Cardiac muscle cell (in vitro differentiated cells and primary cell): ENCODE measurements at places on chromosomes 6 and 20.

- no peak for DNase-seq
These were observed 8.2 kb upstream of the SNX9 start for GRCh38 chr6:157814883-157815282.

DNA sequence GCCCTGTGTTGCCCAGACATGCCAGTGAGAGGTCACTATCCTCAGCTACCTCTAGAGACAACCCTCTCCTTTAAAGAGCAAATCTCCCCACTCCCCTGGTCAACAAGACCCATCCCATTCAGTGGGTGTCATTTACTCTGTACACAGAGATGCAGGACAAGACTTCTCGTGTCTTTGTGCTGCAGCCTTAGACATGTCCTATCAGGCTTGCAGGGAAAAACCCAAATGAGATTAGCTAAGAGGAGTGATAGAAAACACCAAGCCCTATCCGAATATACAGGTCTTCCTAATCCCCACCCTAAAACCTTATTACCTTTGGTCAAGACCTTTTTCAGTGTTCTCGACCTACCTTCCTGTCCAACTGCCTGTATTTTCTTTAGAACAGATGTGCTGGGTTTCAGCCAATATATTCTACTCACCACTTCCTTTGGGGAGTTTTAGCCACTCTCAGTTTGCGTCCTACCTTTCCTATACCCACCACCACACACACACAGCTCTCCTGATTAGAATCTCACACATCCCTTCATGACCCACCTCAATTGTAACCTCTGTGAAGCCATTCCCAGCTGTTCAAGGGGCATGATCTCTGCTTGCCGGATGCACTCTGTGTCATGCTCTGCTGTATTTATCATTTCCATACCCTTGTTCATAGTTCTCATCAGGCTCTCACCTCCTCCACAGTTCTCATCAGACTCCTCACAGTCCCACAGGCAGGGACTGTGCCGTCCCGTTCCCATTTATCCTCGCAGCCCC, 39.7 kb downstream of the TRAM2 start:
- no peak for DNase-seq

- no peak for DNase-seq
These were observed 78.1 kb upstream of the FAM83B start for GRCh38 chr6:54768494-54768893.

GRCh38 chr6:12895721-12896120, 179.2 kb downstream of the PHACTR1 start:
- no peak for DNase-seq

DNA sequence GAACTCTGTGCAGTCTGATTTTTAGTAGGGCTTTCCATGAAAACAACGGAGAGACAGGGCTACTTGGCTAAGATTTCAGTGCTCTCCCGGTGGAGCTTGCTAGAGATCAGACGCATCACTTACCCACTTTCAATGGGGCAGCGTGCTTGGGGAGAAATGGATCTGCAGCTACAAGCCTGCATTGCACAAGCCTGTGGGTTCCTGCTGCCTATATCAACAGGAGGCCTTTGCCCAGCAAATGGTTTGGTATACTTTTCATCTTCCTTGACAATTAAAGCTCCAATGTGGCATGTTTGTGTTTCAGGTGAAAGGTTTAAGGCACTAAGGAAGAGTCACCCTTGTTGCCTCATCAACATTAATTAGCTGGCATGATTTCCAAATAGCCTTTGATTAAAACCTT, 136.0 kb upstream of the FOXQ1 start:
- DNase-seq: no peak

DNA sequence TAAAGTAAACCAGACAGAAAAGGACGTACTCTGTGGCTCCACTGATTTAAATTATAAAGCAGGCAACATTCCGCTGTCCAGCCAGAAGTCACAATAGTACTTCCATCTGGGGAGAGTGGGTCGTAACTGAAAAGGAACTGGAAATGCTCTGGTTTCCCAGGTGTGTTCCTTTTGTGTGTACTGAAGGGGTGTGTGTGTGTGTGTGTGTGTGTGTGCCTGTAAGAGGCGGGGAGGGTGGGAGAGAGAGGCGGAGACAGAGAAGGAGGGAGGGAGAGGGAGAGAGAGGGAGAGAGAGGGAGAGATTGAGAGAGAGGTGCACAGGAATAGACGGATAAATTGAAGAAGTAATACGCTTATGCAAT, 178.4 kb upstream of the ZNF184 start:
- peak; percentile 47 for DNase-seq

GRCh38 chr6:54236984-54237383, 71.3 kb upstream of the TINAG start:
- DNase-seq: no peak

- no peak for DNase-seq
These were observed 7.6 kb downstream of the CD24 start for GRCh38 chr6:106966671-106967640.

DNA sequence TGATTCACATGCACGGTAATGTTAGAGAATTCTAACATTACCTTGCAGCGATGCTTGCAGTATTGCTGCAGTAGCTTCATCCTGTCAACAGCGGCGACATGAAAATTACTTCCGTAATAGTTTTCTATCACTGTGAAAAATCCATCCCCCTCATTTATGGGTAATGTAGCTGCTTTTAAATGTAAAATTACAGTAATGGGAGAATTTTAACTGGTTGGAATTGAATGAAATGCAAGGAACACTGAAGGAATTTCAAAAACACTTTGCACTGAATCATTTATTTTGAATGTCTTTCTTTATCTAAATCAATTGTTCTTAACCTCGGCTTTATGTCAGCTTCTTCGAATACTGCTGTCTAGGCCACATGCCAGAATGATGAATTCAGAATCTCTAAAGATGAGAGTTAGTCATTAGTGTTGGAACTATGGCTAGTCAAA, 102.4 kb upstream of the HIVEP1 start:
- DNase-seq: no peak

DNA sequence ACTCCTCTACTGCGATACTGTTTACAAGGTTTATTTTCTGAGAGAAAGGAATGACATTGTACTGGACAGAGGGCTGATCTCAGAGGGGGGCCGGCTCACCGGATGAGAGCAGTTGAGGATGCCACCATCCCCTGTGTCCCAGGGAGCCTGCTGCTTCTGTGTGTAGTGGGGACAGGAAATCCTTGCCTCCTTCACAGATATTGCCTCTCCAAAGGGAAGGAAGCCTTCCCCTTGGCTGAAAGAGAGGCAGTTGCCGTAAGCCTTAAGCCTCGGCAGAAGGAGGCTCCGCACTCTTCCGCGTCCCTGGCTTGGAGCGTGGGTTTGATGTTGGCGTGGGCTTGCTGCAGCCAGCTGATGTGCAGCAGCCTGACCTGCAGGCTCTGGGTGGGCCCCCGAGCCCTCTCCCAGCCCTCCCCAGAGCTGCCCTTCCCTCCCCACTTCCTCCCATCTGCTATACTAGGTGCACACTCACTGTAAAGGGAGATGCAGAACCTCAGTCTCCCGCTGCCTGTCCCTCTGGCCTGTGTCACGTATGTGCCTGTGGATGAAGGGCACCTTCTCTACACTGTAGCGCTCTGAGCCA, 45.7 kb upstream of the RPS6KA2 start:
- DNase-seq: no peak

GRCh38 chr6:42937548-42938427, 8.5 kb downstream of the CNPY3 start:
- no peak for DNase-seq

GRCh38 chr6:52538901-52539354, 37.9 kb downstream of the TRAM2 start:
- no peak for DNase-seq

- no peak for DNase-seq
These were observed 8.5 kb downstream of the NDUFAF4 start for GRCh38 chr6:96889146-96889545.

DNA sequence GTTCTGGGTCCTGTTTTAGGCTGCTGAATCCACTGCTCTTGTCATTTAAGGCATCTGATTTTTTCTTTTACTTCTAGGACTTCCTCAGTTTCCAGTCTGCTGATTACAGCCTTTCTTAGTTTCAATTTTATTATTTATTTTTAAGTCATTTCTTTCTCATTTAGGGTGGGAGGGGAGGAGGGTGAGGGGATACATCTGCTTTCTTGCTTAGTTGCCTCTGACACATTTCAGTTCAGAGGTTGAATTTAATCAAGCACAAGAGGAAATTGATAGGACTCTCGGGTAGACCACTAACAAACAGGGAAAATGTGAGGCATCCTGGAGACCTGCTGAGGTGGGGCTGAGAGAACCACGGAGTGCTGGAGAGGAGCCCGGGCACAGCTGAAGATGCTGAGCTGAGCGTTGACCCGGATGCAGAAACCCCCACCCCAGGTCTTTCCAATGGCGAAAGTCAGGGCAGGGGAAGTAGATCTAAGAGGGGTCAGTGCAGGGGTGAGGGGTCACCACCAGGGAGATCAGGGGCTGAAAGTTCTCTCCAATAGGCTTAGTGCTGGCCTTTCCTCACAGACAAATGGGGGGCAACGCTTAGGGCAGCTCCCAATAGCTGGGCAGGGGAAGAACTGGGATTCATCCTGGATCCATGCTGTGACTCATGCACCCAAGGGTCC, 7.6 kb upstream of the TREML2 start:
- DNase-seq: no peak

DNA sequence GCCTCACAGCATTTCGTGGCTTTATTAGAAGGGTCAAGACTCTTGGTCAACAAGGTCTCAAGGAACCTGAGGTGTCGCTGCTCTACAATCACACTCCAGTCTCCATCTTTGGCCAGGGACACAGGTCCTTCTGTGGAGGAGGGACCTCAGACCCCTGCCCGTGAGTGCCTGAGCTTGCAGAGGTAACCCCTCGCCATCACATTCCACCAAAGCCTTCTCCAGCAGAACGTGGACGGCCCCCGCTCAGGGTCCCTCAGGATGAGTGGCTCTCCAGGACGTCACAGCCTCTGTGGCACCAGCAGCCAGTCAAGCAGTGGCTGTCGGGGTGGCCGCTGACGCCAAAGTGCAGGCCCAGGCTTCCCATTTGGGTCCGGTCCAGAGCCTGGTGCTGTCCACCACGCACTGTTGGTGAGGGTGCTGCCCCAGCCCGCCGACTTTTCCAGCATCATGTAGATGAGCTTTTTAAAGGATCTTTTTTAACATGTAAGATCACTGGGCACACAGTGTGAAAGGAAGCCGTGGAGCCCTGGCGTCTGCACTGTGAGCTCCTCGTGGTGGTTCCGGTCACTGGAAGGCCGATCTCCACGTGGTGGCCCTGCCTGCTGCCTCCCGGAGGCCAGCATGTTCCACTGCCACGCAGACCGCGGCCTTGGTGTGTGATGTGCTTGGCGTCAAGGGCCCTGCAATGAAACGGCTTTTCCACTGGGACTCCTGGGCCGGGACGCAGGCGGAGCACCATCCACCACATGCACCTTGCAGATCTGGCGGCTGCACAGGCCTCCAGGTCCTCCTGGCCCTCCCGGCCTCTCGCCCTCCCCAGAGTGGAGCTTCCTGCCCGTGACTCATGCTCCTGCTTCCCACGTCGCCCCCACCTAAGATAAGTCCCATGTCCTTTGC, 8.3 kb upstream of the KIF25 start:
- no peak for DNase-seq

DNA sequence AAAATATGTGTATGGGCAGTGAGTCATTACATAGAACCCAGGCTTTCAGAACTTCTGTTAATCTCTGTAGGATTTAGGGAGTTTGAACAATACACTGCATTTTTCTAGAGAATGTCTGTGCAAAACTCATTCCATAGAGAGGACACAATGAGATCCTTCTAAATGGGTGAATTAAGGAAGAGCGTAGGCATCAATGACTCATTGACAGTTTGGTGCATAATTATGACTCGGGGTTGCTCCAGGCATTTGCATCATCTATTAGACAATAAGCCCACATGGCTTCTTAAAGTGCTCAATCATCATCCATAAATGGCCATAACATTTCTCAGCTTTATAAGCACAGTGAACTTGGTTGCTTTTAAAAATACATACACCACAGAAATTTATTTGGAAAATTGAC, 625.5 kb downstream of the CDH26 start:
- DNase-seq: no peak

DNA sequence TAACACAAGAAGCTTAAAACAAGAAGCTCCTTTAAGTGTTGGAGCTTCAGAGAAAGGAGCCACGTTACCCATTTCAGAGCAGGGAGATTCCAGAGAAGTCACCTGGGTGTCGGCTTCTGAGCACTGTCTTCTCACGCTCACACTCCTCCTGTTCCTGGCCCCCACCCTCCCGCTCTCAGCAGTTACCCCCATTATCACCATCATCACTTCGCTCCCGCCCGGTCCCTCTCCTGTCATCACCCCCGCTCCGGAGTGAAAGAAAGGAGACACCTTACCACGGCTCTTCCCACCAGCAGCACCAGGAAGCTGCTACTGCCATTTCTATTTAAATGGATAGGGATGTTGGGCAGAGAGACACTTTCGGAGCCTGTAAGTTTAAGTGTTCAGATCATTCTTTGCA, 123.9 kb downstream of the GMPR start:
- no peak for DNase-seq

DNA sequence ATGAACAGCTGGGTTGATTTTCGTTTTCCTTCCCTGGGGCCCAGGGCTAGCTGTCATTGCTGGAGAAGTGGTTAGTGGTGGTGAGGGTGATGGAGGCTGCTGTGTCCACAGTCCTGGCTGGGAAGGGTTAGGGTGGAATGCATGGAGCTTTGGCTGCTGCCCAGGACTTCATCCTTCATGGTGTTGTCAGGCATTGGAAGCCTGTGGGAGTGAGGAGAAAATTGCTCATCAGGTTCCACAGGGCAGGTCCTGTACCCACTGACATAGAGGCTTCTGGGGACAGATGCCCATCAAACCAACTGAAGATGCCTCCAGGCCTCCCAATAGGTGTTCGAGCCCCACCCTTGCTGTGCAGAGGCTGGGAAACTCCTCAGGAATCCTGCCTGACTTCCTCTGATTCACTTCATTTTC, 262.4 kb upstream of the SUPT3H start:
- DNase-seq: peak; percentile 72

DNA sequence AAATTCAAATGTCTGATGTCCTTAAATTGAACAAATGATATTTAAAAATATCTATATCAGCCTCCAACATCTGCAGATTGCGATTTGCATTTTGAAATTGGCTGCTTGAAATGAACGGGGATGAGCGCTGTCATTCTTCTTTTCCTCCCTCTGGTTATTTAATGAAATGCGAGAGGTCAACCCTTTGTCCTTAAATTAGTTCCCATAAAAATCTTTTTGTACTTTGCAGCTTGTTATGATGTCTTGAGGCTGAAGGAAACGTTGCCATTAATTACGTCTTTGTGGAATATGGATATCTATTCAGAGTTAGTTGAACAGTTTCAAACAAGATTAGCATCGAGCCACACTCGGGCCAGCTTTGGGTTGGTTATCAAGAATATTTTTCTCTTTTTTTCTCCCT, 140.0 kb downstream of the LINC00237 start:
- no peak for DNase-seq

DNA sequence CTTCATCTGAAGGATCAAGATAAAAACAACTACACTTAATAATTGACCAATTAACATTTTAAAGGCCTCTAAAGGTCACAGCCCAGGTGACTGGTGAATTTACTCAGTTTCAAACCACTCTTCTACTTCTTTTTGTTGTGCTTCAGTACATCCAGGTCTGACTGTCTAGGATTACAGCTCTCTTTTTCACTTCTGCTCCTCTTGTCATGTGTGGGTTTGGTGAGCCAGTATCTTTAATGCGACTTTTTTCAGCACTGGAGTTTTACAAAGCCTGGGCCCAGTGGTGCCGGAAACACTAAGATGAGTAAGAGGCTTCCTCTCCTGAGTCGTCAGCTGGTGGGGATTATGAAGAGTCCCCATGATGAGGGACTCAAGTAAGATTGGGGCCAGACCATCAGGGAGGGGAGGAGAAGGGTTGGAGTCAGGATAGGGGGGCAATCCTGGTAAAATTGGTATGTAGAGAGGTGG, 27.0 kb downstream of the HECA start:
- DNase-seq: no peak
